ENCODE measurements at places on chromosomes 6 and 20.

GRCh38 chr6:158972241-158973233 is 27.5 kb downstream of the RSPH3 start:
- DNase-seq: peak; percentile 24

GRCh38 chr6:166955121-166955864 is 1.1 kb downstream of the RNASET2 start:
- DNase-seq: no peak

GRCh38 chr6:1379017-1379787 is 10.2 kb upstream of the FOXF2 start:
- DNase-seq: no peak

GRCh38 chr6:80449726-80450125 is 343.3 kb downstream of the BCKDHB start:
- no peak for DNase-seq

- DNase-seq: peak; percentile 98
Measured at GRCh38 chr6:37630281-37630799, 67.3 kb downstream of the MDGA1 start.

GRCh38 chr6:42693725-42694323 is 28.6 kb downstream of the PRPH2 start:
- DNase-seq: no peak

- DNase-seq: no peak
Measured at GRCh38 chr6:107308677-107309076, 150.7 kb downstream of the PDSS2 start.

Measured in AG09309 (cell line).